Left ventricle myocardium inferior (tissue), 1 donor: ENCODE measurements at places on chromosomes 2 and 18.

- DNase-seq: peak; percentile 80
Measured at GRCh38 chr2:8534729-8535468, 147.0 kb upstream of the ID2 start.

DNA sequence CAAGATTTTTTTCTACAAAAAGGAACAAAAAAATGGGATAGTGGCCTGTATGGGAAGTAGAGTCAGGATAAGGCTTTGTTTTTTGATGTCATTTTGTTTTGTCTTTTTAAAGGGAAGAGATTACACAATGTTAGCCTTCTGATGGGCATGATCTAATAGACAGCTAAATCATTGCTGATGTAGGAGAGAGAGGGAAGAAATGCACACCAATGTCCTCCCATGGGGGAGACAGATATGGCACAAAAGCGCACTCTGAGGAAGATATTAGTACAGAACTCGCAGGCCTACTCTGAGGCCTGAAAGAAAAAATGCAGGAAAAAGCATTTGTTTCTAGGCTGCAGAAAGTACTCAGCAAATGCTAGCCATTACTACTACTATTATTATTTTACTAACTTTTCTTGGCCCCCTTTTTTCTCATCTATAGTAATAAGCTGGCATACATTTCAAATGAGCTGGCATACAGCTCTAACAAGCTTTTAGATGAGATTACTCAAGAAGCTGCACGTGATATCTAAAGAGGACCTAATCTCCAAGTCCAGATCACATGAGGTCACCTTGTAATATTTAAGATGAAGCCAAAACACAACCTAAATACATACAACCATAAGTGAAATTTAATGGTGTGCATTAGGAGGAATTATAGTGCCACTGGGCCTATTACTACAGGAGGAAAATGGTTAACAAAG is 269.4 kb upstream of the TANK start:
- no peak for DNase-seq

DNA sequence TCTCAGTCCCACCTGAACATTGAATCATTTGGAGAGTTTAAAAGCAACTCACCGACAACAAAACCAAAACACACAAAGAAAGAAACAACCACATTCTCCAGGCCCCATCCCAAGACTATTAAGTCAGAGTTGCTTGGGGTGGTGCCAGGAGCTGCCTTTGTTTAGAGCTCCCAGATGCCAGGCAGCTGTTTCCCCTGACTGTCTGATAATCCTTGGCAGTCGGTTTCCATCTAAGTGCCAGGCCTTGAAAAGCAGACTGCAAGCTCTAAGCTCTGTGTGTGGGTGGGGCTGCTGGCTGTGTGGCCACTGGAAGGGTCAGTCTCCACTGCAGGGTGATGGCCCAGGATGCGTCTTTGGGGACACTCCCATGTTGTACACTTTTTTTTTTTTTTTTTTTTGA is 255.3 kb upstream of the AGAP1 start:
- DNase-seq: peak; percentile 74

GRCh38 chr2:240955306-240956170 is 42.9 kb upstream of the SNED1 start:
- DNase-seq: no peak

GRCh38 chr2:57760381-57760801 is 286.2 kb upstream of the VRK2 start:
- no peak for DNase-seq

DNA sequence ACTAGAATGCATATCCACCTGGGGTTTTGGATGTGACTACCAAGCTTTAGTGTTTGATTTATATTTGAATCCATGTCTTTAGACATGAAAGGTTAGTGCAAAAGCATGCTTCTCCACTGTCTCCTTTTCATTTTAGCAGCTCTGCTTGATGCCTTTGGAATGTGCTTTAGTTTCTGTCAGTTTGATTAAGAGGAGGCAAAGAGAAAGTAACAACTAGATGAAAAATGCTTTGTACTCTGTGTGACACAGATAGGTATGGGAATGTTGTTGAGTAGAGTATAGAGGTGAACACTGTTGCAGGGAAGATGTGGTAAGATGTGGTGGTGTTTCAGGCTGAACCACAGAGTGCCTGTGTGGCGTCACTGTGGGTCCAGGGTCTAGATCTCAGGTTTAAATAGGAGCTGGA is 19.8 kb downstream of the PIK3C3 start:
- no peak for DNase-seq

GRCh38 chr2:222708274-222708710 is 36.8 kb downstream of the MOGAT1 start:
- DNase-seq: peak; percentile 81

DNA sequence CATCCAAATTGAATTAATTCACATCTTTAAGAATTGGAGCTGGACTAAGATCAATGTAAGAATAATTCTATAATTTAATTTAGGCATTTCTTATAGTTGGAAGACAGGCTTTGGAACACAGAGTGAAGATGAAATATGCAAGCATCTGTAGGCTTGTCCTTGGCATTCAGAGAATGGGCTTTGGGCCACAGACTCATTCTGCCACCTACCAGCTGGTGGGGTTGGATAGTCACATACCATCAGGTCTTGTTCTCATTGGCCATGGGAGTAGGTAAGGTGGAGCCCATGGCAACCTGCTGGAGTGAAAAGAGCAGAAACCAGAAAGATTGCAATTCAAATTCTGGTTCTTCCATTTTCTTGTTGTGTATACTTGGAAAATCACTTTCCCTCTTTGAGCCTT is 300.3 kb downstream of the CYRIA start:
- no peak for DNase-seq

- no peak for DNase-seq
Measured at GRCh38 chr18:73841661-73842060, 306.0 kb downstream of the FBXO15 start.

- DNase-seq: no peak
Measured at GRCh38 chr2:226330206-226330605, 469.4 kb downstream of the IRS1 start.

DNA sequence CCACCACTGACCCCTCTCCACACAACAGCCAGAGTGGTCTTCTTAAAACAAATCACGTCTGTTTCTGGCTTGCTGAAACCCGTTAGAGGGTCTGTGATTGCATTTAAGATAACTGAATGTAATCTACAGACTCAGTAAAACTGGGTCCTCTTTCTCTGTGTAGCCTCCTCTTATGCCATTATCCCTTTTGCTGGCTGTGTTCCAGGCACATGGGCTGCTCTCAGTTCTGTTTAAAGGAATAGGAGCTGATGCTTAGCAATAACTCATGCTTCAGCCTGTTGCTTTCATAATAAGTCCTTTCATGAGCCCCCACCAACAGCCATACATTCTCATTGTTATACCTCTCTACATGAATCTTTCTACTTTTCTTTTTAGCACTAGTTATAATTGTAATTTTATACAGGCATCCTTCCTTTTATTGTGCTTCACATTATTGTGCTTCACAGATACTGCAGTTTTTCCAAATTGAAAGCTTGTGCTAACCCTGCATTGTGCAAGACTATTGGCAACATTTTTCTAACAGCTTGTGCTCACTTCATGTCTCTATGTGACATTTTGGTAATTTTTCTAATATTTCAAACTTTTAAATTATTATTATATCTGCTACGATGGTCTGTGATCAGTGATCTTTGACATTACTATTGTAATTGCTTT is 782.6 kb downstream of the MBD2 start:
- no peak for DNase-seq

DNA sequence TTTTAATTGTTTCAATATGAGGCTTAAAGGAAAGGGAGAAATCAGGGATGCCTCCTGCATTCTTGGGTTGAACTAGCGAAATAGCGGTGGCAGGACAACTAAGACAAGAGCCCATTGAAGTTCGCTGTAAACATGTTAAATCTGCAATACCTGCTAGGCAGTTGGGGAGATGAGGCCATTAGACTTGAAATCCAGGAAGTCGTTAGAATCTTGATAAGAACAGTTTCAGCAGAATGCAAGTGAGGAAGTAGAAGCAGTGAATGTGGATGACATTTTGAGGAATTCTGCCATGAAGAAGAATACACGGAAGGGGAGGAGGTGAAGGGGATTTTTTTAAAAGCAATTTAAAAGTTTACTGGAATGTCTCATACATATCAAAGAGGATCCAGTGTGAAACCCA is 109.7 kb downstream of the LPIN1 start:
- no peak for DNase-seq

DNA sequence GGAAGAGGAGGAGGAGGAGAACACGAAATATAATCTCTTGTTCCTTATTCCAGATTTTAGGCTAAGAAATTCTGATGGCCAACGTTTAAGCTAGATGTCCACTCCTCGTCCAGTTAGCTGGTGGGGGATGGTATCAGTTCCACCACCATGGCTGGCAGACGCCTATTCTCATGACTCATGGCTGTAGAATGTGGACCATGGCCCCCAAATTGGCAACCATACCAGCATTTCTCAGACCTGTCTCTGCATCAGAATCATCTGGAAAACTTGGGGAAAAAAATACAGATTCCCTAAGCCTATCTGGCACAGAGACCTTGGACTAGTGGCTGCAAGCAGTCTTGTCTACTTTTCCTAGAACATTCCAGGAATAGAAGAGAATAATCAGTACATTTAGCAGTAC is 267.7 kb upstream of the SIX2 start:
- DNase-seq: no peak

DNA sequence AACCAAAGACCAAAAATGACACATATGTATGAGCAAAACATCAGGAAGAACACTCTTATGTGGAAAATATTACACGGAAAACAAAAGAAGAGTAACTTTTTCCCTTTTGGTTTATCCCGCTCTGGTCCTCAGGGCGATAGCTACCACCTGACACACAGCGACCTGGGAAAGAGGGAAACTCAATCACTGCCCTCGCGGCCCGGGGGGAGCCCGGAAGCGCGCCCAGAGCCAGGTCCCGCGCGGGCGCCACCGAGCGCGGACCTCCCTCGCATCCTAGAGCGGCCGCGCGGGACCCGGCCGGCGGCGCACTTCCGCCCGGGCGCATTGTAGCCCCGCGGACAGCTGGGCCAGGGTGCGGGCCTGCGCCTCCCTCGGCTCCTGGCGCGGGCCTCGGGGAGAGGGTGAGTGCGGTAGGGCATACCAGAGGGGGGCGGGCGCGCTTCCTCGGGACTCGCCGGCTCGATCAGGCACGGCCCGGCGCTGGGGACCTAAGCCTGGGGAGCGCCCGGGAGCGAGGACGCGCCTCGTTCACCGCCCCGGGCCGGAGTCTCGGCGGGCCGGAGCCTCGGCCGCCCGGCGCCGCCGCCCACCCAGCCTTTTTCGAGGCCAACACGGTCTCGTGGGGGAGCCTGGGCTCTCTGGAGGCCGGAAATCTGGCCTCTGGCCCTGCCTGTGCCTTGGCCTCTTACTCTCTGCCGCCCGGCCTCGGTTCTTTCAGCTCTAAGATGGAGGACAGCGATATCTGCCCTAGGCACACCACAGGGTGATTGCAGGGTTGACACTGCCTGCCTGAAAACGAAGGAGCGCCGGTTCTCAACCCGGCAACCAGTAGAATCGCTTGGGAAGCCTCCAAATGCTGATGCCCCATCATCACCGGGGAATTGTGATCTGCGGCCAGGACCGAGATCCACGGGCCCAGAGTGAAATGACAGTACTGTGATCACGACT is at the start of gene ELAC1:
Gene ELAC1, plus strand, starts transcription at position 327 of the 948 bp plus-strand sequence. CDS start 6,365 bp downstream, outside the sequence.
- DNase-seq: peak; percentile 78

DNA sequence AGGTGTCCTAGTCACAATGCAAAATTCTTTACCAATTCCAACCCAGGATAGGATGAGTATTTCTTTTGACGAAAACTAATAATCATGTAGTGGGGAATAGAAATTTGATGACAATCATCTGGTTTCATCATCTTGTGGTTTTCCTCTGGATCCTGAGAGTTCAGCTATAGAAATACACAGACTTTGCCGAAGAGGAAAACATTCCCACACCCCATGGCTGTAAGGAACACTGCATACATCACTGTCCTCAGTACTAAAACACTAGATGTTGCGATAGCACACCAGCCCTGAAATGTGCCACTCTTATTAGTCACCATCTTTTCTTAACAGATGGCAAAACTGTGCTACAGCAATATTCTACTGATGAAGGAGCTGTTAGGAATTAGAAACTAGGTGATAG is 29.4 kb downstream of the CERKL start:
- DNase-seq: no peak

DNA sequence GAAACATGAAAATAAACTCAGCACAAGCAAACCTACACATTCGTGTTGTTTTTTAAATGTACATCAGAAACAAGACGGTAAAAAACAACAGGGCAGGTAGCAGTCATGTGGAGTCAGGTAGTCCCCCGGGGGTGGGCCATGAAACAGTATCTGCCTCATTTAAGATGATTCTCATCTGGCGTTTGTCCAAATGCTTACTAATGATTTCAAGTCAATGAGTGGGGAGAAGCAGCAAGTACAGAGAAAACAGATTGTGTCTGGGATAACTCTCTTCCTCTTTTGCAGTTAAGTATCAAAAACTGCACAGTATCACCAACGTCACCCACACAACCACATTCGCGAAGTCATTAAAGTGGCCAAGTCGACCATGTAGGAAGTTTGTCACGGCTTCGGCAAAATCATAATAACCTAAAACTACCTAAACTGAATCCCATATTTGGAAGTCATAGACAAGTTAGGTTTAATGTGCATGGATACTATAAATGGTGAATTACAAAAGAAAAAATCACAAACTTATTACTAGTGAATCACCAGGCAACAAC is 1.3 kb downstream of the LAPTM4A start:
- DNase-seq: no peak

DNA sequence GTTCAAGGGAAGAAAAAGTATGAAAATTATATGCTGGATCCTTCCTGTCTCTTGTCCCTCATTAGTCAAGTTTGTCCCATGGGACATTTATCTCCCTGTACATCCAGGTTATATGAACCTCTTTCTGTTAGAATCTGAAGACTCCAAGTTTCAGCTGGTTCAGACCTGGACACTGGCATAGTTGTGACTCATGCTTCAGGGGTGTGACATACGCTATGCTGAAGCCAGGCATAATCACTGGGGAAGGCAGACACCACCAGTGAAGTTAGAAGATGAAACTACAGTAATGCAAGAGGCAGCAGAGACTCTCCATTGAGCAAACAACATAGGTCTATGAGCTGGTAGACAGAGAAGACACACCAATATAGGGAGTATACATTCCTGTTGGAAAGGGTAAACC is 269.7 kb upstream of the SLC8A1 start:
- DNase-seq: no peak

DNA sequence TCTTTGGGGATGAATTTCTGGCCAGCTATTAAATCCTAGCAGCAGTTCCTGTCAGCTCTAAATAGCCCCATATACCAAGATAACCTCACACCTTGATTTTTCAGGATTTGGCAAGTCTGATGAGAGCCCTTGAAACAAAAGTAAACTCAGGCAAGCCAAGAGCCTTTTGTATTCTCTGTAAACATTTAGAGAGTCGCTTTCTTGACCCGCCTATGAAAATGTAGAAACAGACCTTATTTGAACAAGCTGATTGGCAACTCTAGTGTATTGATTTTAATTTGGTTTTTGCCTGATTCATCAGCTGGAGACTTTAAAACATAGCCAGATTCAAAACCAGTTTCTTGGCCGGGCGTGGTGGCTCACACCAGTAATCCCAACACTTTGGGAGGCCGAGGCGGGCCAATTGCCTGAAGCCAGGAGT is 43.4 kb downstream of the CABLES1 start:
- no peak for DNase-seq
